ENCODE measurements at places on chromosomes 11 and 22.

DNA sequence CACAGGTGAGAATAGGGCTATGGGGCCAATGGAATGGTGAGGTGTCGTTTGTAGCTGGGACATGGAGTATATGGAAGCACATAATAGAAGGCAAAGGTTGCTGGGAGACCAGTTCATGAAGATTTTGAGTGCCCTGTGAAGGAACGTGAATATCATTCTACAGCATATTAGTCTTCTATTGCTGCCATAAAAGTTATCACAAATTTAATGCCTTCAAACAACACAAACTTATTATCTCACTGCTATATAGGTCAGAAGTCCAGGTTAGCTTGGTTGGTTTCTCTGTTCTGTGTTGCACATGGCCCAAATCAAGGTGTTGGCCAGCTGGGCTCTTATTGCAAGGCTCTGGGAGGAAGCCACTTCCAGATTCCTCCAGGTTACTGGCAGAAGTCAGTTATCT is 110.6 kb downstream of the SYN3 start:
- DNase-seq = no peak

DNA sequence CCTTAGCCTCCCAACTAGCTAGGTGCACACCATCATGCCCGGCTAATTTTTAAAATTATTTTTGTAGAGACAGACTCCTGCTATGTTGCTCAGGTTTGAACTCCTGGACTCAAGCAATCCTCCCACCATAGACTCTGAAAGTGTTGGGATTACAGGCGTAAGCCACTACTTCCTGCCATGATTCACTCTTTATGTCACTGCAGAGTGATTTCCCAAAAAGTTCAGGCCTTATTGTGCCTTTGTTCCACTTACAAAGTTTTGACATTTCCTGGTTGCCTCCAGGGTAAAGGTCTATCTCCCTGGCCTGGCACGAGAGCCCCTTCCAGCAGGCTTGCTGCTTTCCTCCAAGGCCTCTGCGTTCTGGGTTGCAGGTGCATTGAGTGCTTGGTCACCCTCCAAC is 44.6 kb upstream of the RIC3 start:
- DNase-seq = no peak

DNA sequence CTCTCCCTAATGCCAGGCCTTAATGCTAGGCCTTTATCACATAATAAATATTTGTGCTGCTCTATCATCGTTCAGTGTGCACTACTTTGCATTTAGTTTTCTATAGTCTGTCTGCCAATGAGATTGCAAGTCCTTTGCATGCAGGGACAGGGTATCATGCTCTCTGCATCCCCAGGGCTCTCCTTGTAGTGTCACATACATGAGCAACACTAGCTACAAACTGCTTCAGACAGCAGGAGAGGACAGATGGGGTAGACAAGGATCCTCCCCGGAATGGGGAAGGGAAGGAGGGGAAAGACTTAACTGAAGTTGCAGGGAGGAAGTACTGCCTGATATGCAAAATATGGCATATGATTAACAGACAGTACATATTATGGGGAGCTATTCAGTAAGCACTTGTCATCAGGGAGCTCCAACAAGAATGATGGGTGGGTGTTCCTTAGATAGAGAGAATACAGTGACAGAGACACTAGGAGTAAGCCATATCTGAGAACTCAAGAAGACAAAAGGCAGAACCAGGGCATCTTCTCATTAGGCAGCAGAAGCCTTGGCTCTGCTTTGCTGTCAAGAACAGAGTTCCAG is 42.8 kb downstream of the ZNF202 start:
- DNase-seq = no peak

DNA sequence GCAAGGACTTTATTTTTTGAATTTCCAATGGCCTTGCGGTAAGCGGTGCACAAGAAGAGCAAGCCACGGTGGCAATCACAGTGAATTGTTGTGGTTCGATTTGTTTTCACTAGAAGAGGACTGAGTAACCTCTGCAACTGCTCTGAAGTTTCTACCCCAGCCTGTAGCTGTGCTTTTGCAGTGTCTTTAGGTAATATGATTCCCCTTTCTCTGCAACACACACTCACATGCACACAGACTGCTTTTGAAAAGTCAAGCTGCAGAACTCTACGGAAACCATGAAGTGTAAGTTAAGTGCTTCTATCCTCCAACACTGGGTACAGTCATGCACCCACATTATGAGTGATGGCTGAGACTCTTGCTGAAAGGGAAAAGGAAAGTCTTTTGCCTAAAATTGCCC is 38.4 kb downstream of the CD44 start:
- DNase-seq = peak; percentile 51

- DNase-seq = no peak
Measured at GRCh38 chr11:78851878-78852586, 277.4 kb upstream of the NARS2 start.

DNA sequence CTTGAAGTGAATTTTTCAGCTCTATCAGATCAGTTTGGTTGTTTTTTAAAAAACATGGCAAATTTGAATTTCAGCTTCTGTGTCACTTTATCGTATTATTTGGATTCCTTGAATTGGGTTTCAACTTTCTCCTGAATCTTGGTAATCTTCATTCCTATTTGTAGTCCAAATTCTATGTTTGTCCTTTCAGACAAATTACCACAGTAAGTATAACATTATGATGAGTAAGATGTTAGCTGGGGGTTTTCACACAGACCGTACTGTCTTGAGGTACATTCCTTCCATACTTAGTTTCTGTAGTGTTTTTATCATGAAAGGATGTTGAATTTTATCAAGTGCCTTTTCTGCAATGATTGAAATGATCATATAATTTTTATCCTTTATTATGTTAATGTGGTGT is 28.0 kb downstream of the OR5B17 start:
- DNase-seq = no peak

DNA sequence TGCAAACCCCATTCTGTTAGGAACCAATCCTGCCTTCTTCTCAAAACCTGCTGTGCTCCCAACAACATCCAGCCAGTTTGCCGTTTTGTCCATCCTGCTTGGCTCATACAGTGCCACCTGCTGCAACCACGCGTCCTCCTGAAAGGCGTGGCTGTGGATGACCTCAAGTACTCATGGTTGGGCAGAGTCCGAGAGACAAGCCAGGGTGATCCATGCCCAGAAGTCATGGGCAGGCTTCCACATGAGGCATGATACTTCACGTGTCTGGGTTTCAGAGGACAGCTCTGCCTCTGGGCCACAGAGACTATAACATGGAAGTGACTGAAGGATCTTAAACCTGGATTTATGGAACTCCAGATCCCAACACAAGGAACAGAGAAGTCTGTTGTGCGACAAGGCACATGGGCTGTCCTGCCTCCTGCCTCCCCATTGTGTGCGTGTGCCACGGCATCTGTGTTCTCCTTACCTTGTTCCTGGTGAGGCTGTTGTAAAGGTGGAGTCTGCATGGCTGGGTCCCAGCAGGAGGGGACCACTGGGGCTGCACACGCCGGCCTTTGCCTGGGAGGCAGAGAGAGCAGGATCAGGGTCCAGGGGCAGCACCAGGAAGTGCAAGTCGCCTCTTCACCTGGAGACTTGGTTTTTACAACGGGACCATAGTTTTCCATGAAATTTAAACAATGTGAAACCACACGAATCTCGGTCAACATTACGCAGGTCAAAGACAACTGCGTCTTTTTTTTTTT is 15.4 kb downstream of the CARS1 start:
- no peak for DNase-seq

- no peak for DNase-seq
Measured at GRCh38 chr11:62544581-62545436, 1.8 kb downstream of the AHNAK start.

GRCh38 chr11:10941414-10941813 is 83.6 kb upstream of the ZBED5 start:
- no peak for DNase-seq

DNA sequence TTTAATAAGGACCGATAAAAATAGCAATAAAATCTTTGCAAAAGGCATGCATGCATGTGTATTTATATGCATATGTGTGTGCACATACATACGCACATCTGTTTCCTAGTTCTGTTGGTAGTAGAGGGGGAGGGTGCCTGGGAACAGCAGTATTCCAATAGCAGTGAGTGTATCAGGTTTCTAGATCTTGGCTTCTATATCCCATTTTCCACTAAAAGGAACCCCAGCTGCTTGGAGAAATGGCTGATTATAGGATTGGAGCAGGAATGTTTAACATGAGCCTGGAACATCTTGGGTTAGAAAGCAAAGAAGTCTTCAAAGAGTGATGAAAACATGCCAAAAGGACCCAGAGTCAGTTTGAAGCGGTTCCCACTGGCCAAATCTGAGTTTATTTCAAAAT is 21.0 kb downstream of the TNRC6B start:
- DNase-seq = no peak

DNA sequence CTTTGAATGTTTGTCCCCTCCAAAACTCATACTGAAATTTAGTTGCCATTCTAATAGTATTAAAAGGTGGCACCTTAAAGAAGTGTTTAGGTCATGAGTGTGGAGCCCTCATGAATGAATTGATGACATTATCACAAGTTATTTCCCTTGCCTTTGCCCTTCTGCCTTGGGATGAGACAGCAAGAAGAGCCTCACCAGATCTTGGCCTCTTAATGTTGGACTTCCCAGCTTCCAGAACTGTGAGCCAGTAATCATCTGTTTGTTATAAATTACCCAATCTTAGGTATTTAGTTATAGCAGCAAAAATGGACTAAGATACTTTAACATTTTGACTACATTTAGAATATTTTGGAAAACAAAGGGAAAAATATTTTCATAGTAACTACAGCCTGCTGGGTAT is 371.0 kb downstream of the JRKL start:
- DNase-seq = no peak

GRCh38 chr11:132422722-132423121 is 1052.3 kb downstream of the NTM start:
- no peak for DNase-seq

DNA sequence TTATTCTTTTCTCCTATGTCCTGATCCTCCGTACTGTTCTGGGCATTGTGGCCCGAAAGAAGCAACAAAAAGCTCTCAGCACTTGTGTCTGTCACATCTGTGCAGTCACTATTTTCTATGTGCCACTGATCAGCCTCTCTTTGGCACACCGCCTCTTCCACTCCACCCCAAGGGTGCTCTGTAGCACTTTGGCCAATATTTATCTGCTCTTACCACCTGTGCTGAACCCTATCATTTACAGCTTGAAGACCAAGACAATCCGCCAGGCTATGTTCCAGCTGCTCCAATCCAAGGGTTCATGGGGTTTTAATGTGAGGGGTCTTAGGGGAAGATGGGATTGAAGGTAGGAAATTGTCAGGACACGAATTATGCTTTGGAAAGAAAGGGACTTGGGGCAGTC is 843 bp downstream of the OR51T1 start:
- no peak for DNase-seq

GRCh38 chr11:83717537-83717936 is 431.4 kb upstream of the CCDC90B start:
- DNase-seq = no peak

DNA sequence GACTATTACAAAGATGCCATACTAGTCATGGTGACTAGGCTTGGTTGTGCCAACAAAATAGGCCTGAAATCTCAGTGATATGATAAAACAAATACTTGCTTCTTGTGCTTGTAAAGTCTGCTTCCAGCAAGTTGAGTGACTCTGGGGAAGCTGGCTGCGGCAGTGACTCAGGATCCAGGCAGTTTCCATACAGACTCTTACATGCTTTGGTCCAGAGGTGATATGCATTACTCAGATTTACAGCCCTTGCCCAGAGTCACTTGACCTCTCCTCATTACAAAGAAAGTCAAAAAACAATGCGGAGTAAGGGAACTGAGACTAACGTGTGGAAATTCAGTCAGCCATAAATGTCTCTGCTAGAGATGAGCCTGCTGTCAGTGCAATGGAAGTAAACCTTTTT is 387.5 kb downstream of the KCNA4 start:
- no peak for DNase-seq

GRCh38 chr22:39947220-39948216 is 12.7 kb upstream of the TMA7B start:
- no peak for DNase-seq

DNA sequence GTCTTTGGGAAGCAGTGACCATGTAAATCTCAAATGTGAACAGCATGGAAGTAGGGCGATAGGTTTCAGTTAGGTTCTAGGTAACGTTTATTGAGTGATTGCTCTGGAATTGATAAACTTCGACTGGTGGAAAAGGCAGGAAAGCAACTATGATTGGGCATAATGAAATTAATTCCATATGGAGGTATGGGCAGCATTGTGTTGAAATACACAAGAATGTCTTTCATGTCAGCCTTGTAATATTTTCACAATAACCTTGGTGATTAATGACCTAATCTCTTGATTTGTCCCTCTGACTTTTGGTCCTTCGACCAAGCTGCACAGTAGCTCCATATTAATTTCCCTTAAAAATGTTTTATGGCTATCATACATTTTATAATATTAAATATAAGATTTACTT is 2.8 kb downstream of the CEP57 start:
- DNase-seq = no peak

DNA sequence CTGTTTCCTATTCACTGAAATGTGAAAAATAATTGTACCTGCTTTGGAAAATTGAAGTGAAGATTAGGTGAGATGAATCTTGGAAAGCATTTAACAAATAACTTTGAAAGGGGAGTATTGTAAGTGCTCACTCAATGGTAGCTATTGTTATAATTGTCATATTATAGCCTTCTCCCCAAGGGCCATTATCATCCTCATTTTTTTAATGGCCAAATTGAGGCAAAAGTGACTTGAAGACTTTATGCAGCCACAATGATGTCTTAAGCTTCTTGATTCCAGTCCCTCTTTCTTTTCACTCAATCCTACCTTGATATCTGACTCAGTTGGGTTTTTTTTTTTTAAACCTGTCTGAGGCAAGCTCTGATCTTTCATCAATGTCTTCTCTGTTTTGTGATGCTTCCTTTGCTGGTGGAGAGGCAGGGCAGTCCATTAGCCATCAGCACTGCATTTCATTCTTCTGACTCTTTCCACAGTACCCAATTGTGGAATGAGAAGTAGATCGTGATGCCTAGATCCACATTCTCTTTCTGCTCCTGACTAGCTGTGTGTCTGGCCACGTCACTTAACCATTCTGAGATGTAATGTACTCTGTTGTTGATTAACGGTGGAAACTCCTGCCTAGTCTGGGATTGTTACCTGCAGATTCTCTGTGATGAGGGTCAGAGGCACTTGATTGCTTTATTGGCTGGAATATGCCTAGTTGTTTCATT is 101.4 kb downstream of the DBX1 start:
- no peak for DNase-seq

All from immature natural killer cell (primary cell).